ENCODE measurements at places on chromosomes 11 and 22.

DNA sequence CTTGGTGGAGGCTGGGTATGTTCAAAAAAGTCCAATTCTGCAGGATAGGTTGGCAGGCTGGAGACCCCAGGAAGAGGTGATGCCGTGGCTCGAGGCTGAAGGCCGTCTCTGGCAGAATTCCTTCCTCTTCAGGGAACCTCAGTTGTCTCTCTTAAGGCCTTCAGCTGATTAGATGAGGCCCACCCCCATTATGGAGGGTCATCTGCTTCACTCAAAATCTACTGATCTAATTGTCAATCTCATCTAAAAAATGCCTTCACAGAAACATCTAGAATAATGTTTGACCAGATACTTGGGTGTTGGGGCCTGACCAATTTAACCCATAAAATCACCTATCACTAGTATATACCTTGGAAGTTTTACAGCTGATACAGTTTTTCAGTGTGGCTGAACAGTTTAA lies 27.4 kb upstream of the GSTP1 start:
- DNase-seq = no peak

DNA sequence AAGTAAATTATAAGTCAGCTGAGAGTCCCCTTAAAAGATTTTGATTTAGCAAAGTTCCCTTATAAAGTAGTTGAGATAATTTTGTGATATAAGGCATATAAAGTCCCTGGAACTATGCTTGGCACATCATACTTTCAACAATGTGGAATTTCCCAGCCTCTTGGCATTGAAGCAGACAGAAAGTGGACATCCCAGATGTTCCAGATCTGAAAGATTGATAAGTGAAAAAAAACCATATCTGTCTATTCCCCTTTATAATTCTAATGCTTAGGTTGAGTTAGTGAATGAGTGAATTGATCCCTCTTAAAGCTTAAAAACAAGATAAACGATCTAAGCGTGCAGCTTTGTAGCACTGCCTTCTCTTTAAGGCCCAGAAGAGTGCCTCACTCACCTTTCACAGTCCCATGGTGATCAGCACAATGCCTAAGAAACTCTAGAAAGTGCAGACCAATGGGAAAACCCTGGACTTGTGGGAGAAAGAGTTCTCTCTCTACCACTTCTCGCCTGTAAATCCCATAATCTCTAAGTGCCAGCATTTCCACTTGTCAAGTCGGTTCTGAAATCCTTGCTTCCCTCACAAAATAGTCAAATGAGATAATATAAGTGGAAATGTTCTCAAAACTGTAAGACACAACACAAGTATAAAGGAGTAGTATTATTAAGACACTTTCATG lies 17.8 kb downstream of the FIBIN start:
- no peak for DNase-seq

DNA sequence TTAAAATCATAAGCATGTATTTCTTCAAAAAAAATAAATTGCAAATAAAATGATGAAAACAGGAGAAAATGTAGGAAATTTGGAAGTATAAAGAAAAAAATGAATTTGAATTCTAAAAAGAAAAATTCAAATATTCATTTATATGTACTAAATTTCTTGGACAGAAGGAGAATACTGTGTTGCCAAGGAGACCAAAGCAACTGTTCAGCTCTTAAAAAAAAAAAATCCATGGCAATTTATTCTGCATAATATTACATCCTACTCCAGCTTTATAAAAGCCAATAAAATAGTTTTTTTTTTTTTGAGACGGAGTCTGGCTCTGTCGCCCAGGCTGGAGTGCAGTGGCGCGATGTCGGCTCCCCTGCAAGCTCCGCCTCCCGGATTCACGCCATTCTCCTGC lies 6.0 kb downstream of the PGM2L1 start:
- DNase-seq = no peak

- no peak for DNase-seq
Observed at GRCh38 chr11:25628030-25628429, 703.9 kb upstream of the ANO3 start.

GRCh38 chr11:122097419-122098001 lies 18.5 kb downstream of the BLID start:
- no peak for DNase-seq

- no peak for DNase-seq
Observed at GRCh38 chr11:45162064-45162375, 15.6 kb downstream of the PRDM11 start.

DNA sequence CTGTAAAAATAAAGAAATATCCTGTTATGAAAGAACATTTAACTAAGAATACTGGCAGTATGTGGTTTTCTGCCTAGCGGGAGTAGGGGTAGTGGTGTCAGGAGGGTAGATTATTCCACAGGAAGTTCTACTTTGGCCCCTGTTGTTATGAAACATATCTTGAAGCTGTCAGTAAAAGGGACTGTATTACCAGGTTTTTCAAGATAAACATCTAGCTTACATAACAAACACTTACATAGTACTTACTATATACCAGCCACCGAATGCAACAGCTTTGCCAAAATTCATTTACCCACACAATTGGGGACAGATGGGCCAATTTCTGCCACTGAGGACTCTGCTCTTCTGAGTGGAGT lies 3.7 kb downstream of the TMEM123 start:
- no peak for DNase-seq

- no peak for DNase-seq
Observed at GRCh38 chr22:26269572-26269971, 100.3 kb downstream of the SEZ6L start.

DNA sequence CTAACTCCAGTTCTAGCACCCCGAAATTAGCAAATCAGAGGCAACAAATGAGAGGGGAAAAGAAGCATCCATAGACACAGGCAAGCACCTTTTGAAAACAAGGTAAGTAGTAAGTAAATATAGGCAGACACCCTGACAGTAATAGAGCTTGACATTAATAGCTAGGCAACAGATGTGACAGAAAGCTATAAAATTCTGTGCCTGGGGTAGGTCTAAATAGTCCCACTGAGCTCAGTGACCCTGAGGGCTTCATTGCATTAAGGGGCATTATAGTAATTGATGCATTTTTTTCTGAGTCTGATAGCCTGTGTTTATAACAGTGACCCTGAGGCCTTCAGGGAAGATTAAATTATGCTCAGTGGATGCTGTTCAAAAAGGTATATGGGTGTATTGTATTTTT lies 197.1 kb downstream of the HIPK3 start:
- no peak for DNase-seq
